ENCODE measurements at places on chromosomes 1 and 21. TPM values are rescaled to one million over a fixed set of nuclear protein-coding genes. Genes with fewer than 3 reads are reported as not detected.

DNA sequence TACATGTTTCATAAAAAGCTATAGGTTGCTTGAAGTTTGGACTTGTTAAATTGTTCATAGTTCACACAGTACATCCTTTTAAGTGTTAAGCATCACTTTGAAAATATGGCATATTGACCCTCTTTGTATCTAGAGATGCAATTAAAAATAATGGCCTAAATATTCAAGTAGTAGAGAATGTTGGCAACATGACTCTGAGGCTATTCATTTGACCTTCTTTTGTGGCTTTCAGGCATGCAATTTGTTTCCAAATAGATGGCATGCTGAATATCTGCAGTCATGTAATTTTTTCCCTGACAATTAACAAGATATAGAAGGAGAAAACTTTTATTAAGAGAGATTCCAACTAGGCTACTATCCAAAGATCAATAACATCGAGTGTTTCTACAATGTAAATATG lies 230.5 kb upstream of the ZRANB2 start:
- DNase-seq: no peak

DNA sequence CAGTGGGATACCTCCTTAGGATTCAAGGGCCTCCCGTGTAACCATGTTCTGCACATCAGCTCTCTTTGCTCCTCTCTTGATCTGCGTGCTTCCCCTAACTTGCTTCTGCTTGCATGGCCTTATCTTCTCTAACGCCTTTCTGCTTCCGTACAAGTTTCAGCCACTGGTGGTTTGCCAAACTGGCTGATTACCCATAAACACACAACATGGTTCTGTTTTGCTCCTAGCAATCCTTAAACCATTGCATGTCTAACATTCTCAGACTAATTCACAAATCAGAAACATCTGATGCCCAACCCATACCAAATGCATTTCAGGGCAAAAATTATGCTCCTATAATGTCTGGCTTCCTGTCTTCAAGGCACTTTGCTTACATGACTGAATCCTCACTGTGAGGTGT lies 166.4 kb downstream of the PBX1 start:
- DNase-seq: no peak

GRCh38 chr1:25799935-25800702 lies at the start of gene SELENON:
Gene SELENON (plus strand): TSS chr1:25800193. CDS start chr1:25800231, 38 bp downstream.
- DNase-seq: peak; percentile 16

DNA sequence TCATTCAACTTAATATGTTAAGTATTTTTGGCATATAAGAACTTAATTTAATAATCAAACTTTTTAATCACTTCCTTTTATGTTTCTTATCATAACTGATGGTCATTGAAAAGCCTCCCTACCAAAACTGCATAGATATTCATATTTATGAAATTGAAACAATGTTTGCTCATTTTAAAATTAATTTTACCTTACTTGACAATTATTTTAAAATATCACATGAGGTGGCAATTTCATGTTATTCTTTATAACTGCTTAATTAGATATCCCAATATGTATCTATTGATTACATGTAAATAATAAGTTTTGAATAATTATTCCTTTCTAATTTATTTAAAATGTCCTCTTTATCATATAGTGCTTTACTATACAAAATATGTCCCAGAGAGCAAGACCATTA lies 266.1 kb upstream of the NRIP1 start:
- DNase-seq: no peak

The HIVEP3 gene
- polyA plus RNA-seq: 1.8 TPM

Measured in CD14-positive monocyte (primary cell).